NCI-H2081 treated with DMSO at 0.1 percent for 48 hours (cell line): ENCODE measurements at places on chromosomes 11 and 22.

DNA sequence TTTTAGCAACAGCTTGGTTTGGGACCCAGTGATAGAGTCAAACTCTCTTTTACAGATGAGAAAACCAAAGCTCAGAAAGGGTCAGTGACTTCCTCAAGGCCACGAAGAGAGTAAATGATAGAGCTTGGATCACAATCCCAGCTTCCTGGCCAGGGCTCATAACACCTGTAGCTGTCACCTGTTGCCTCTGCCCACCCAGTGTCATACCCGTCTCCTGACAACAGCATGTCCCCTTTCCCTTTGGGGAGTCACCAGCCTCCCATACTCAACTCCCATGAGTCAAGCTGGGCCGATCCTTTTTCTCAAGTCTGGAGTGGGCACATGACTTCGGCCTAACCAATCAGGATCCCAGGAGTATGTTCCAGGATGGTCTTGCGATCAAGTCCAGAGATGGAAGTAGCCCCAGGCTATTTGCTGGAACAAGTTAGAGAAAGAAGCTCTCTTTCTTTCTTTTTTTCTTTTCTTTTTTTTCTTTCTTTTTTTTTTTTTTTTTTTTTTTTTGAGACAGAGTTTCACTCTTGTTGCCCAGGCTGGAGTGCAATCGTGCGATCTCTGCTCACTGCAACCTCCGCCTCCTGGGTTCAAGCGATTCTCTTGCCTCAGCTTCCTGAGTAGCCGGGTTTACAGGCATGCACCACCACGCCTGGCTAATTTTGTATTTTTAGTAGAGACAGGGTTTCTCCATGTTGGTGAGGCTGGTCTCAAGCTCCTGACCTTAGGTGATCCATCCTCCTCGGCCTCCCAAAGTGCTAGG, 27.8 kb upstream of the MYH9 start:
- DNase-seq = no peak

DNA sequence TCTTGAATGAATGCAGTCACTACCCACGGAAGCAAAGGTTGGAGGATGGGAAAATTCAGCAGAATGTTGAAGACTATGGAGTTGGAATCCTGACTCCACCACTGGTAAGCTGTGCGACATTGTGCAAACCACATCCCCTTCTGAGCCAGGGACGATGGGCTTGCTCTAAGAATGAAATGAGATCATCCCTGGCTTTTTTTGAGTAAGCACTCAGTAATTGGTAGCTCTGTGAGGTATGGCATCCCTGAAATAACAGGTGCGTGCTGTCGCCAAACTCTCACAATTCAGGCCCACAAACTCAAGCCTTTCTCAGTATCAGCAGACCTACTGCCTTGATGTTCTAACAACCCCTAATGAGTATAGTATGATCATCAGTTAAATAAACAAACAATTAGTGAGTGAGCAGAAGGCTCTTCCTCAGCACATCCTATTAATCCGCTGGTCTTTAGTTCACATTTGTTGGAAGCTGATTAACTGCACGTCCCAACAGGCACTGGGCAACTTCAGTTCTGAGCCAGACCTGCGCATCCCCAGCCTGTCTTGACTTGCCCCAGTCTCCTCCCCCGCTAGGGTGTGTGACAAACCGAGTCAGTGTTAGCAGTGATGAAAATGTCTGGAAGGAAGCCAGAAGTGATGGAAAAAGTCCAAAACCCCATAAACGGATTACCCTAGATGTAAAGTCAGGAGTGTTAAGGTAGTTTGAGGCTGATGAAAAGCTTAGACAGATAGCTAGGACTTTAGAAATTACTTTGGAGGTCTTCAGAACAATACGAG, 235.5 kb downstream of the GRIK4 start:
- DNase-seq = no peak

GRCh38 chr22:27512283-27512761, 289.2 kb downstream of the MN1 start:
- DNase-seq = no peak

- no peak for DNase-seq
Observed at GRCh38 chr11:74330075-74330858, 18.8 kb upstream of the P4HA3 start.

DNA sequence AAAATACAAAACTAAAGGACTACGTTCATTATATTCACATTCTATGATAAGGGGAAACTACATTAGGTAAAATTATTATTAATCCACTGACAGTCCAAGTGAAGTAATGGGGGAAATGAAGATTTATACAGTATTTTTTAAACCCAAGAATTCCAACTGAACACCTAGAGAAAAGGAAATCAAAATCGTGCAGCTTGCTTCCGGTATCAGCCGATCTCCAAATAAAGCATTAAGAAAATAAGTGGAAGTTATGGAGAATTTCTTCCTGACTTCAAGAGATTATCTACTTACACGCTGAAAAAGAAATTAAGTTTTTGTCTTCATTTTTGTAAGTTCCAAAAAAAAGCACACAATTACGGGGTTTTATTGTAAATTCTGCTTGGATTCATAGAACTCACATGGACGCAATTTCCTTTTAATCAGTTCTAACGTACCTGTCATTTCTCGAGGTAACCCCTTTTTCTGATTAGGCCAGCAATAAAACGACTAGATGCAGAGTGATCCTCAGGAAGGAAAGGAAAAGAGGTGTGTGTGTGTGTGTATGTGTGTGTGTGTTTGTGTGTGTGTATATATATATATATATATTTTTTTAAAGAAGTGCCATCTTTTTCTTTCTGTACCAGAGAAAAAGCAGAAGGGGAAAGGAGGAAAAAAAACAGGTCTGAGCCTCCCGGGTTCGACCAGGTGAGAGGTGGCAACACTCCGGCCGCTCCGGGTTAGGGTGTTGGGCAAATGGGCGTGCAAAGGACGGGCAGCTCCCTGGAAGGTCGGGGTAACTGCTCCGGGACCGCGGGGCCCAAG, 1.1 kb downstream of the ZBTB44 start:
- no peak for DNase-seq

DNA sequence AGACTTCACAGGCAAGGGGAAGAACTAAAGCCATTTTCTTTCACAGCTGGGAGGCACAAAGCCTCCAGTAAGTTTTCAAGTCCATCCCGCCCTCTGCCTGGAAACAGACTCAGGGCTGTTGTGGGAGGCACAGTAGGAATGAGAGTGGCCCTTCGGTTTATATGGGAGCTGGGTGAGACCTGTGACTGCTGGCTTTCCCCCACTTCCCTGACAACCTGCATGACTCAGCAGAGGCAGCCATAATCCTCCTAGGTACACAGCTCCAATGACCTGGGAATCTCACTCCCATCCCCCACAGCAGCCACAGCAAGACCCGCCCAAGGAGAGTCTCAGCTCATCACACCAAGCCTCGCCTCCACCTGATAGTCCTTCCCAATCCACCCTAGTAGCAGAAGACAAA, 12.1 kb upstream of the TMEM45B start:
- no peak for DNase-seq

DNA sequence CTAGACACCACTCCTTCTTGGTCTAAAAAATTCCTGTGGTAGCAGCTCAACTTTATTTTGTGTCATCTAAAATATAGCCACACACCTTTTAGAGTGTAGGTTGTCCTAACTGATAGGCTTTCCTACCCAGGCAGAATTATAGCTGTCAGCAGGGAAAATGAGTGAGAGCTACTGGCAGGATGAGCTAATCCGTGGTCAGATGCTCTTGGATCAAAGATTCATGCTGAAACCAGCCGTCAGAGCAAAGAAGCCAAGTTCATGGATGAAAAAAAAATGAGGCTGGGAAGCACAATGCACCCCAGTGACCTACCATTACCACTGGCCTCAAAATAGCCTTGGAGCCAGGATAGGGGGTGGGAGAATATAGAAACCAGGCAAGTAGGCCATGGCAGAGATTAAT, 113.1 kb upstream of the BLID start:
- no peak for DNase-seq
